ENCODE measurements at places on chromosomes 4 and X. TPM values are rescaled to one million over a fixed set of nuclear protein-coding genes. Genes with fewer than 3 reads are reported as not detected.

DNA sequence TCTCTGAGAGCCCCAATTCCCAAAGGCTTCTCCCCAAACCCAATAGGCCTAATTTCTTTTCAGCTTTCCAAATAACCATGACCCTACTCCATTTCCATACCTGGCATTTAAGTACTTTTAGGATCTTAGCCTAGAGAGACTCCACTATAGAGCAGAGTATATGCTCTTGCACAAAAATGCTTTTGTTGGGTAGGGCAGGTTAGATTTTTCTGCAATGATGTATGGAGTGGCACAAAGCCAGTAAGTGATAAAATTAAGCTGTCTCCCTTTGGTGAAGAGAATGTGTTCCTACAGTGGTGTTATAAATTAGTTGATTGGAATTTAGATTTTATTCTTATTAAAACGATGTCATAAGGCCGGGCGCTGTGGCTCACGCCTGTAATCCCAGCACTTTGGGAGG lies 124.9 kb downstream of the INPP4B start:
- peaks cover 7% of the 10 kb centered on the region for H3K27me3 ChIP-seq
- DNase-seq, result no peak
- no peaks in the 10 kb centered on the region for H3K36me3 ChIP-seq
- H3K27ac ChIP-seq, result no peak overlapping the region
- no peaks in the 10 kb centered on the region for H3K4me1 ChIP-seq

GRCh38 chr4:74059161-74059829 lies 20.8 kb upstream of the CXCL3 start:
- H3K4me1 ChIP-seq, result no peaks in the 10 kb centered on the region
- H3K27ac ChIP-seq, result no peak overlapping the region

DNA sequence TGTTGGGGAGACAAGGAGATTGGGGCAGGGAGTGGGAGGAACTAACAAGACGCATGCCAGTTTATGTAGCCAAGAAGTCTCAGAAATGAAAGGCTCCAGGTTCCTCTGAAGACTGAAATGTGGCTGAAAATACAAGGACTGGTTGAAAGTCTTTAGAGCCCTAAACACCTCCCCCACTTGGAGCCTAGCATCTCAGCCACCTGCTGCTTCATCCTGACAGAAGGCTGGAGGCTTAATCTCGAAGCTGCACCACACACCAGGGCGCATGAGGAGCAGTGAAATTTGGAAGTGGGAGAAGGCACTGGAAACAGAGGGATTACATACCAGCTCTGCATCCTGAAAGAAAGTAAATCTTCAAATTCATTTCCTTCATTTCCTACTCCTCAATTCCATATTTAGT lies 160.7 kb upstream of the FTHL17 start:
- H3K36me3 ChIP-seq, result no peaks in the 10 kb centered on the region
- peaks cover 16% of the 10 kb centered on the region for H3K4me1 ChIP-seq
- peak overlapping the region; percentile 24 for H3K4me3 ChIP-seq
- no peaks in the 10 kb centered on the region for H3K27me3 ChIP-seq
- no peak overlapping the region for H3K27ac ChIP-seq

GRCh38 chr4:187908731-187909130 lies 86.8 kb upstream of the ZFP42 start:
- H3K36me3 ChIP-seq, result no peaks in the 10 kb centered on the region
- H3K27ac ChIP-seq, result no peak overlapping the region
- H3K4me1 ChIP-seq, result no peaks in the 10 kb centered on the region
- DNase-seq, result no peak
- H3K4me3 ChIP-seq, result no peak overlapping the region
- H3K27me3 ChIP-seq, result no peaks in the 10 kb centered on the region

Gene CCNI
- 223 TPM for total RNA-seq

GRCh38 chr4:92677805-92678204 lies 374.0 kb downstream of the GRID2 start:
- H3K27ac ChIP-seq, result no peak overlapping the region
- H3K27me3 ChIP-seq, result no peaks in the 10 kb centered on the region
- no peak for DNase-seq
- peaks cover 3% of the 10 kb centered on the region for H3K36me3 ChIP-seq
- no peak overlapping the region for H3K4me3 ChIP-seq

DNA sequence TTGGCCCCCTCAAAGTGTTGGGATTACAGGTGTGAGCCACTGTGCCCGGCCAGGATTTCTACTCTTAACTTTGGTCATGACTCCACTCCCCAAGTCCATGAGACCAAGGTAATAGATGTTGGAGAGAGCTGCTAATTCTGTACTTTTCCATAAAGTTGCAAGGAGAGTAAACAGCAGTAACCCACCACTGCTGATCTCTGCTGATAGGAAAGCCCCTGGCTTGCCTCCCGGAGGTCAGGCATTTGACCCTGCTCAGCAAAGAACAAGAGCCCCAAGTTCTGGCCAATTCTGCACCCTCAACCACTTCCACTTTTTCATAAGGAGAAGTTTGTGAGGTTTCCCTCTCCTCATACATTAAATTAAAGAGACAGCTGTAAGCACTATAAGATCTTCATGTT lies 143.0 kb downstream of the RASL11B start:
- no peak for DNase-seq
- no peak overlapping the region for H3K27ac ChIP-seq
- H3K27me3 ChIP-seq, result no peaks in the 10 kb centered on the region
- no peak overlapping the region for H3K4me3 ChIP-seq
- no peaks in the 10 kb centered on the region for H3K36me3 ChIP-seq
- no peaks in the 10 kb centered on the region for H3K4me1 ChIP-seq

GRCh38 chrX:17944833-17945497 lies 83.9 kb upstream of the RAI2 start:
- H3K27me3 ChIP-seq, result no peaks in the 10 kb centered on the region
- no peaks in the 10 kb centered on the region for H3K36me3 ChIP-seq
- DNase-seq, result no peak
- 0 out of 2 replicates have a peak, but pooled peaks cover 3% of the 10 kb centered on the region for H3K4me1 ChIP-seq
- H3K27ac ChIP-seq, result no peak overlapping the region

DNA sequence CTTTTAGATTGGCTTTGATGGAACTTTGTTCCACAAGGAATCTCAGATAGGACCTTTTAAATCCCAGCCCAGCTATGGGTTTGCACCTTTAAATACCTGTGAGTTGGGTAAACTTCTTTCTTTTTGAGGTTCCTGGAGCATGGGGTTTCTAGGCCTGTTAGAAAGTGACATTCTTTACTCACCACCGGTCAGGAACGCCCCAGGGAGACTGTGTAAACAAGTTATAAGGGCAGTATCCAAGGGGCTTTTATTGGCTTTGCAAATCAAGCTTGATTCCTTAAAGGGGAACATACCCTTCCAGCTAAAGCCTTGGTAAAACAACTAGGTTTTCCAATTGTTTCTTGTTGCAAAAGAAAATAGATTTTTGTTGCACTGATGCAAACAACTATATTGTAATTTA lies 93.4 kb downstream of the TENT5D start:
- H3K36me3 ChIP-seq, result no peaks in the 10 kb centered on the region
- no peaks in the 10 kb centered on the region for H3K27me3 ChIP-seq
- no peak for DNase-seq
- H3K27ac ChIP-seq, result no peak overlapping the region
- no peaks in the 10 kb centered on the region for H3K4me1 ChIP-seq

Gene SLITRK2
- total RNA-seq, result 0.39 TPM

- no peaks in the 10 kb centered on the region for H3K27me3 ChIP-seq
- DNase-seq, result no peak
- peaks cover 2% of the 10 kb centered on the region for H3K4me1 ChIP-seq
Observed at GRCh38 chr4:10534820-10535219, 77.6 kb upstream of the ZNF518B start.

GRCh38 chrX:57952320-57952678 lies 42.0 kb upstream of the ZXDA start:
- no peak for DNase-seq
- no peak overlapping the region for H3K4me3 ChIP-seq
- no peaks in the 10 kb centered on the region for H3K36me3 ChIP-seq
- H3K27ac ChIP-seq, result no peak overlapping the region
- H3K4me1 ChIP-seq, result no peaks in the 10 kb centered on the region

Gene AFF2
- total RNA-seq, result 7.3 TPM

GRCh38 chr4:79466621-79467020 lies 58.6 kb upstream of the GK2 start:
- no peak for DNase-seq
- H3K27ac ChIP-seq, result no peak overlapping the region
- no peaks in the 10 kb centered on the region for H3K27me3 ChIP-seq
- H3K4me3 ChIP-seq, result no peak overlapping the region
- no peaks in the 10 kb centered on the region for H3K36me3 ChIP-seq

DNA sequence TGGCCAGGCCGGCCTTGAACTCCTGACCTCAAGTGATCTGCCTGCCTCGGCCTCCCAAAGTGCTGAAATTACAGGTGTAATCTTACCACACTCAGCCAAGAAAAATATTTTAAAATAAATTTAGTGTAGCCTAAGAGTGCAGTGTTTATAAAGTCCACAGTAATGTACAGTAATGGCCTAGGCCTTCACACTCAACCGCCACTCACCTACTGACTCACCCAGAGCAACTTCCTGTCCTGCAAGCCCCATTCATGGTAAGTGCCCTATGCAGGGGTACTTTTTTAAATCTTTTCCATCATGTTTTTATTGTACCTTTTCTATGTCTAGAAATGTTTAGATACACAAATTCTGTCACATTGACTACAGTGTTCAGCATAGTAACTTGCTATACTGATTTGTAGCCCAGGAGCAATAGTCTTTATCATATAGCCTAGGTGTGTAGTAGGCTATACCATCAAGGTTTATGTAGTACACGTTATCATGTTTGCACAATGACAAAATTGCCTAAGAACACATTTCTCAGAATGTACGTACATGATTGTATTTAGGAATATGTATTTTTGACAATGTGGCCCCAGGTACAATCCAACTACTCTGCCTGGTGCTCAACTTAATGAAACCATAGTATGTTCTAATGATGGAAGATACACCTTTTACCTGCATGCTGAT lies 455.2 kb downstream of the PCDH7 start:
- no peak for DNase-seq
- no peaks in the 10 kb centered on the region for H3K27me3 ChIP-seq
- no peaks in the 10 kb centered on the region for H3K36me3 ChIP-seq
- H3K4me3 ChIP-seq, result no peak overlapping the region

DNA sequence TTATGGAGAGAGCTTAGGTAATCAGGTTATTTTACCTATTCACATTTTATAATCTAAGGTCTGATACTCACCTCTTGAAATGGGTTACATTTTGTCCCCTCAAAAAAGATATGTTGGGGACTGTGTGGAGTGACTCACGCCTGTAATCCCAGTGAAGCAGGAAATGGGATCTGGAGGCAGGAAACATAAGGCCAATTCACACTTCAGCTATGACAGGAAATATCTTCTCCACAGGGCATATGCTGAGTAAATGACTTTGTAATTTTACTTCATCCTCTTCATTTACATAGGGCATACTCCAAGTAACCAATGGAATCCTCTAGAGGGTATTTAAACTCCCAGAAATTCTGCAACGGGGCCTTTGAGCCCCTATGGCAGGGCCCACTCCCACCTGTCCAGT lies 54.8 kb upstream of the ZMAT1 start:
- H3K4me1 ChIP-seq, result no peaks in the 10 kb centered on the region
- H3K27me3 ChIP-seq, result no peaks in the 10 kb centered on the region
- H3K36me3 ChIP-seq, result no peaks in the 10 kb centered on the region
- DNase-seq, result no peak

GRCh38 chr4:6674500-6675149 lies 19.1 kb upstream of the S100P start:
- H3K4me3 ChIP-seq, result peak overlapping the region; percentile 71
- no peaks in the 10 kb centered on the region for H3K27me3 ChIP-seq
- no peak overlapping the region for H3K27ac ChIP-seq
- DNase-seq, result no peak

DNA sequence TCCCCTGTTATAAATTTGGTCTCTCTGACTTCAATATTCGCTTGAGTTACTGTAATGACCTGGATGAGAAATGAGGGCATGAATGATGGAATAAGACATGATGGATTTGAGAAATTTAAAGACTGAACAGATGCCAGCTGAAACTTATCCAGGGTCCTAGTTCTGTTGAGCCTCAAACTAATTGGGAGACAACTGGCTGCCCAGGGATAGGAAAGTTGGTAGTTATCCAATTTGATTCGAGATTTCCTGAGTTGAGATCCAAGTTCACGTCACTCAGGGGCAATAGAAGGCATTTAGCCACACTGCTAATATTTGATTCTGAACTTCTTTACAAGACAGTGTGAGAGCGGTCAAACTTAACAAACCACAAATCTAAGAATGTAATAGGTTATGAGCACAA lies 159.0 kb upstream of the CXCL13 start:
- no peak for DNase-seq
- no peak overlapping the region for H3K4me3 ChIP-seq
- no peaks in the 10 kb centered on the region for H3K4me1 ChIP-seq
- H3K36me3 ChIP-seq, result no peaks in the 10 kb centered on the region
- no peak overlapping the region for H3K27ac ChIP-seq

Gene TMEM35A
- 5.5 TPM for total RNA-seq

Gene NPNT
- 0.97 TPM for total RNA-seq

DNA sequence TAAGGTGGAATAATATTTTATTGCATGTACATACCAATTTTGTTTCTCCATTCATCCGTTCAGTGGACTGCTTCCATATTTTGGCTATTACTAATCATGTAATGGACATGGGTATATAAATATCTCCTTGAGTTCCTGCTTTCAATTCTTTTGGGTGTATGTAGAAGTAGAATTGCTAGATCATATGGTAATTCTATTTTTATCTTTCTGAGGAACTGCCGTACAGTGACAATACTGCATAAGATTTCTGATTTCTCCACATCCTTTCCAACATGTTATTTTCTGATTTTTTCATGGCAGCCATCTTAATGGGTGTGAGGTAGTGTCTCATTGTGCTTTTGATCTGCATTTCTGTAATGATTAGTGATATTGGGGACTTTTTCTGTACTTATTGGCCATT lies 19.2 kb downstream of the ALPK1 start:
- H3K27ac ChIP-seq, result no peak overlapping the region
- DNase-seq, result no peak
- no peak overlapping the region for H3K4me3 ChIP-seq
- no peaks in the 10 kb centered on the region for H3K36me3 ChIP-seq
- peaks cover 2% of the 10 kb centered on the region for H3K4me1 ChIP-seq

GRCh38 chrX:6917666-6918065 lies 229.8 kb upstream of the STS start:
- H3K27me3 ChIP-seq, result no peaks in the 10 kb centered on the region
- H3K4me1 ChIP-seq, result no peaks in the 10 kb centered on the region
- H3K36me3 ChIP-seq, result no peaks in the 10 kb centered on the region
- no peak overlapping the region for H3K27ac ChIP-seq
- DNase-seq, result no peak

DNA sequence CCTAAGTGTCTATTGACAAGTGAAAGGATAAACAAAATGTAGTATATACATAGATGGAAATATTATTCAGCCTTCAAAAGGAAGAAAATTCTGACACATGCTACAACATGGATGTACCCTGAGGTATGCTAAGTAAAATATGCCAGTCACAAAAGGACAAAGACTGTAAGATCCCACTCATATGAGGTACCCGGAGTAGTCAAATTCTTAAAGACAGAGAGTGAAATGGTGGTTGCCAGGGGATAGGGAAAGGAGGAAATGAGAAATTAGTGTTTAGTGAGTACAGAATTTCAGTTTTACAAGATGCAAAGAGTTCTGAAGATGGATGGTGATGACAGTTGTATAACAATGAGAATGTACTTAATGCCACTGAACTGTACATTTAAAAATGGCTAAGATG lies 102.3 kb upstream of the NAP1L5 start:
- H3K36me3 ChIP-seq, result no peaks in the 10 kb centered on the region
- no peak for DNase-seq
- no peaks in the 10 kb centered on the region for H3K27me3 ChIP-seq
- H3K4me1 ChIP-seq, result no peaks in the 10 kb centered on the region
- H3K4me3 ChIP-seq, result no peak overlapping the region

GRCh38 chr4:137640156-137640837 lies 108.0 kb upstream of the PCDH18 start:
- H3K4me3 ChIP-seq, result no peak overlapping the region
- H3K27me3 ChIP-seq, result no peaks in the 10 kb centered on the region
- no peak for DNase-seq
- H3K36me3 ChIP-seq, result no peaks in the 10 kb centered on the region

Data from H1 (cell line).